Natural killer cell (primary cell): ENCODE measurements at places on chromosomes 16 and 17. TPM values are rescaled to one million over a fixed set of nuclear protein-coding genes. Genes with fewer than 3 reads are reported as not detected.

- H3K27ac ChIP-seq = no peak overlapping the region
- no peak overlapping the region for H3K4me3 ChIP-seq
- H3K27me3 ChIP-seq = peaks cover 4% of the 10 kb centered on the region
- no peak for DNase-seq
Measured at GRCh38 chr17:77287432-77288068, 146.8 kb downstream of the SEC14L1 start.

GRCh38 chr17:83183951-83184506 lies 104.6 kb downstream of the METRNL start:
- H3K36me3 ChIP-seq = no peaks in the 10 kb centered on the region
- peaks cover 20% of the 10 kb centered on the region for H3K4me1 ChIP-seq
- H3K27me3 ChIP-seq = no peaks in the 10 kb centered on the region
- no peak for DNase-seq
- no peak overlapping the region for H3K27ac ChIP-seq

The SOCS1 gene
- 21.7 TPM for total RNA-seq

The C17orf107 gene
- total RNA-seq = 27.5 TPM

The CEP95 gene
- 187 TPM for total RNA-seq

The SEPTIN1 gene
- total RNA-seq = 210 TPM
